Stimulated activated CD8-positive, alpha-beta memory T cell treated with anti-CD3 and anti-CD28 coated beads, Interleukin-4, amount 100 ng/mL, for 24 hours (primary cell): ENCODE measurements at places on chromosomes 1 and 21.

DNA sequence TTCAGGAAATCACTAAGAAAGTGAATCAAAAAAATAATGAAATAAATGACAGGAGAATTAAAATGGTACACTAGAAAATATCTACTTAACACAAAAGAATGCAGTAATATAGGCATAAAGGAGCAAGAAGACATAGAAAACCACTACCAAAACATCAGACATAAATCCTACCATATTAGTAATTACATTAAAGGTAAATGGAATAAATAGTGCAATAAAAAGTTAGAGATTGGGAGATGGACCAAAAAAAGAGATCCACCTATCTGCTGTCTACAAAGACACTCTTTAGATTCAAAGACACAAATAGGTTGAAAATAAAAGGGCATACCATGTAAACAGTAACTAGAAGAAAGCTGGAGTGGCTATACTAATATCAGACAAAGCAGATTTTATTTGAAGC lies 167.0 kb upstream of the SAMSN1 start:
- DNase-seq: no peak

- DNase-seq: no peak
These were observed 120.6 kb downstream of the DNM3 start for GRCh38 chr1:171961861-171962260.

DNA sequence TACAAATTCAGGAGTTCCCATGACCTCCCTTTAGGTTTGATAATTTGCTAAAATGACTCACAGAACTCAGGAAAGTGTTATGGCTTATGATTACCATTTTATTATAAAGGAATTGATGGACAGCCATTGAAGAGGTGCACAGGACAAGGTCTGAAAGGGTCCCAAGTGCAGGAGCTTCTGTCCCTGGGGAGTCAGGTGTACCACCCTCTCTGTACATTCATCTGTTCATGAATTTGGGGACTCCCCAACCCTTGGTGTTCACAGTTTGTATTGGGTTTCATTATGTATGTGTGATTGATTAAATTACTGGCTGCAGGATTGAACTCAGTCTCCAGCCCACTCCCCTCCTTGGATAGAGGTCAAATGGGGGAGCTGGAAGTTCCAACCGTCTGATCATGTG lies 10.8 kb upstream of the IL10RB start:
- DNase-seq: no peak

DNA sequence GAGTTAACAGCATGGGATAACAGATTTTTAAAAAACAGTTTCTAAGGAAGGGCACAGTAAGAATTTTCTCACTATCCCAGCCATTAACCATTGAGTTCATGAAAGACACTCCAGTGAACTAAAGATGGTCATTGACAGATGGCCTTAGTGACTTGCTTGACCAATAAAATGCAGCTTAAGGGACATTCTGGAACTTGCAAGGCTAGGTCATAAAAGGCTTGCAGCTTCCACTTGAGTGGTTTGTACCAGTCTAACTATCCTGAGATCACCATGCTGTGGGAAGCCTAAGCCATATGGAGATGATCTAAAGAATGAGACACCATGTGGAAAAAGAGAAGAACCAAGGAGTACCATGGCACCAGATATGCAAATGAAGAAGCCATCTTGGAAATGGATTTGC lies 37.9 kb upstream of the MUTYH start:
- no peak for DNase-seq

GRCh38 chr1:42418516-42418915 lies 37.3 kb downstream of the ZMYND12 start:
- no peak for DNase-seq

GRCh38 chr1:236821091-236821627 lies 26.1 kb downstream of the MTR start:
- DNase-seq: no peak

- DNase-seq: no peak
These were observed 1.9 kb upstream of the LHX8 start for GRCh38 chr1:75132242-75132811.

- no peak for DNase-seq
These were observed 151.1 kb downstream of the PLXNA2 start for GRCh38 chr1:208093046-208093445.

GRCh38 chr1:174769961-174770549 lies 229.7 kb upstream of the CACYBP start:
- no peak for DNase-seq

- DNase-seq: no peak
These were observed 77.7 kb downstream of the ODF2L start for GRCh38 chr1:86318436-86318835.

- no peak for DNase-seq
These were observed 9.6 kb downstream of the UMODL1 start for GRCh38 chr21:42080788-42081083.
